ENCODE measurements at places on chromosomes 1 and 21.

- DNase-seq, result no peak
Measured at GRCh38 chr1:2956576-2956975, 64.7 kb upstream of the ACTRT2 start.

GRCh38 chr1:219566951-219567947 is 45.7 kb downstream of the ZC3H11B start:
- DNase-seq, result no peak

DNA sequence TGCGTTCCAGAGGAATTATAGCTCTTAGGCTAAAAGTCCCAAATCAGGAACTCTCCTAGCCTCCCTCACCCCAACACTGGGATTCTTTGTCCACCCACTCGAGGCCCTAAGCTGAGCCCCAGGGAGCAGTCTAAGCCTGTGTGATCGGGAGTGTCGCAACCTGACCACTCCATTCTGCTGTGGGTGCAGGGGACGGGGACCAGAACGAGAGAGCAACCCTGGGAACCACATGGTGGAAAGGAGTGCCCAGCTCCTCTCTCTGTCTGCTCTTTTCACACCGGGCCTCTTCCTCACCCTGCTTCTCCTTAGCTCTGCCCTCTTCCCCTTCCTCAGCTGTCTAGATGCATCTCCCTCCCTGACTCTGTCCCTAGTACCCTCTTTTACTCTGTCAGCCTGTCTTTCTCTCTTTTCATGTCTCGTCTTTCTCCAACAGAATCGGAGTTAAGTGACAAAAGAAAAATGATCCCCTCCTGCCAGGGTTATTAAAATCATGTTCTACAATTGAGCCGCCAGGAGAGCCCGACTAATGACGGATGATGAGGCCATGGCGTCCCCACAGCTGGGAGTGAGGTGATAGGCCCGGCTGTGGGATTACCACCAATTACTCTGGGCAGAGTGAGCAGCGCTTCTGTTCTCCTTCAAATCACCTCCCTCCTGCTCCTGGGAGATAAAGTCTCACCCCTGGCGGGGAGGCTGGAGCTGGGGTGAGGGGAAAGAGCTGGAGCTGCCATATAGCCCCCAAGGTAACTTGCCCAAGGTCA is 34.5 kb upstream of the CSF3R start:
- no peak for DNase-seq

- DNase-seq, result no peak
Measured at GRCh38 chr1:30877205-30877912, 31.2 kb downstream of the SDC3 start.

DNA sequence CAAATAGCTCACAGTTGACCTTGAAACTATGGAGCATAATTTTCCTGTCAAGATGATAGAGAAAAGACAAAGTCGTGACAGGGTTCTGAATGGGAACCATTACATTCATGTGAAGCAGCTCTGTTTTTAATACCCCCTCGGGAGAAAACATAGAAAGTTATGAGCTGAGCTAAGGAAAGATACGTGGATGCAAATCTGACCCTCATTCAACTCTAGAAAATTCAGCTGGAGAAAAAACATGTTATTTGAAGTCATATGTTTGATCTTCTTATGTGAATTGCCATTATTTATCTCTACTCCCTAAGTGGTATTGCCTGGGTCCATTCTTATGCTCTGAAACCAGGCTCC is 48.0 kb upstream of the LRRC52 start:
- DNase-seq, result no peak

DNA sequence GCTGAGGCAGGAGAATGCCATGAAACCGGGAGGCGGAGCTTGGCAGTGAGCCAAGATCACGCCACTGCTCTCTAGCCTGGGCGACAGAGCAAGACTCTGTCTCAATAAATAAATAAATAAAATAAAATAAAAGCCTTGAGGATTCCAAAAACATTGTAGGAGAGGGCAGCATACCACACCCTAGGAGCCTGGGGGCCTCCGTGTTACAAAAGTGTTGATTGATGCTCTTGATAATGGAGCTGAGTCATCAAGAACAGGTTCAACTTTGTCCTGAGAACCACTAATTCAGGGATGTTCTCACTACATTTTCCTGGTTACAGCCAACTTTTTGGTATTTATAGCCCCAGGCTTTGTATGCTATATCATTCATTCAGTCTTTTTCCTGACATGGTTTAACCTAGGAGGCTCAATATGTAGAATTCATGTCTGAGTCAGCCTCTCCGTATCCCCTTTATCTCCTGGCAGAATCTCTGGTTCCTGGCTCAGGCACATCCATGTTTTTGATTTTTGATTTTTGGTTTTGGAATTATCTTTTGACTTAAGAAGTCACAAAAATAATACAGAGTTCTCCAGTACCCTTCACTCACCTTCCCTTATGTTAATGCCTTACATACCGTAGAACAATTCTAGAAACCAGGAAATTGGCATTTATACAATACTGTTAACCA is 69.4 kb downstream of the LRRC8D start:
- no peak for DNase-seq

DNA sequence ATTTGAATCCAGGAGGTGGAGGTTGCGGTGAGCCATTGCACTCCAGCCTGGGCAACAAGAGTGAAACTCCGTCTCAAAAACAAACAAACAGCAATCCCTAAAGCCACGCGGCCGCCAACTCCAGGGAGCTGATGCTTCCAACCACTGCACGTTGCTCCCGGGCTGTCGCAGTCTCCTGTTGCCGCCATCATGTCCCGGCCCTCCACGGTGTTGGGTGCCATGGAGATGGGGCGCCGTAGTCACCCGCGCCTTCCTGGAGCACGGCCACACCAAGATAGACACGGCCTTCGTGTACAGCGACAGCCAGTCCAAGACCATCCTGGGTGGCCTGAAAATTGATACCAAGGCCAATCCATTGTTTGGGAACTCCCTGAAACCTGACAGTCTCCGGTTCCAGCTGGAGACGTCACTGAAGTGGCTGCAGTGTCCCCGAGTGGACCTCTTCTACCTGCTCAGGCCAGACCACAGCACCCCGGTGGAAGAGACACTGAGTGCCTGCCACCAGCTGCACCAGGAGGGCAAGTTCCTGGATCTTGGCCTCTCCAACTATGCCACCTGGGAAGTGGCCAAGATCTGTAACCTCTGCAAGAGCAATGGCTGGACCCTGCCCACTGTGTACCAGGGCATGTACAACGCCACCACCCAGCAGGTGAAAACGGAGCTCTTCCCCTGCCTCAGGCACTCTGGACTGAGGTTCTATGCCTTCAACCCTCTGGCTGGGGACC is 32.6 kb downstream of the SLC16A1 start:
- DNase-seq, result no peak

GRCh38 chr21:14684071-14684470 is 138.0 kb upstream of the SAMSN1 start:
- no peak for DNase-seq

DNA sequence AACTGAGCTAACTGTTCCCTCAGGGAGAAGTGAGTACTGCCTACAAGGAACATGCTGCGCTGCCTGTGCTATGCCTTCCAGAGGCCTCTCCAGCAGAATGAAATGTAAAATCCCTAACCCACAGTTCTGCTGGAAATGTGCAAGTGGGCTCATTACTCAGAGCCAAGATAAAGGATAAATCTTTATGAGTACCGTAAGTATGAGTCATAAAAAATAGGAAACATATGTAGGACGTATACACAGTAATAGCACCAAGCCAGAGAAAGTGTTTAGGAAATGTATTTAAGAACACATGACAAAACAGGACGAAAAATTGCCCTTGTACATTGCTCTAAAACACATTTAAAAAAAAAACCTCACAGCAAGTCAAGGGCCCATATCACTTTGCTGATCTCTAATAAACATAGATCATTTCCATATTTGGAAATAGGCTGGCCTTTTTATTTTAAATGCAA is 104.6 kb downstream of the TGFBR3 start:
- DNase-seq, result no peak

- no peak for DNase-seq
Measured at GRCh38 chr1:159532922-159533321, 2.9 kb downstream of the OR10J5 start.

DNA sequence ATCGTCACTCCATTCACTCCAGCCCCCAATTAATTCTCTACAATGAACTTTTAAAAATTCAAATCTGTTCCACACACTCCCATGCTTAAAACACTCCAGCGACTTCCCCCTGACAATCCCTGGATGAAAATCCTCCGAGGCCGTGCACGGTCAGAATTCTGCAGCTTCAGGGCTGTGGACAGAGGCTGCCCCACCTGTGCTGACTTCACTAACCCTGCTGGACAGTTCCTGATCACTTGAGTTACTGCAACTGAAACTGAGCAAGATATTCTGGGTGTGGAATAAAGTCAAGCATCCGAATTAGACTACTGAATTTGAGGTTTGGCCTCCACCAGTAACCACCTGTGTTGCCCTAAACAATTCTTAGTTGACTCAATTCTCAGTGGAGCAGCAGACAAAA is 1.0 kb upstream of the JAK1 start:
- no peak for DNase-seq

- no peak for DNase-seq
Measured at GRCh38 chr21:23694390-23694789, 1912.9 kb downstream of the MRPL39 start.

DNA sequence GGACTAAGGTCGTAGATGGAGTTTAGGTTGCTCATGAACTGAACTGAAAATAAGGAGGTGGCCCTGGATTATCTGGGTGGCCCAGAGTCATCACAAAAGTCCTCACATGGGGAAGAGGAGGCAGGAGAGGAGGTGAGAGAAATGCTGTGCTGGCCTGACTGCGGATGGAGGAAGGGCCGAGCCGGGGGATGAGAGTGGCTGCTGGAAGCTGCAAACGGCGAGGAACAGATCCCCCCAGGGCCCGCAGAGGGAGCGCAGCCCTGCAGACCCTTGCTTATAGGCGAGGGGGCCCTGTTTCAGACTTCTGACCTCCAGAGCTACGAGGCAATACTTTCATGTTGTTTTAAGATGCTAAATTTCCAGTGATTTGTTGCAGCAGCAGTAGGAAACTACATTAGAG is 102.7 kb upstream of the C1orf174 start:
- DNase-seq, result no peak

DNA sequence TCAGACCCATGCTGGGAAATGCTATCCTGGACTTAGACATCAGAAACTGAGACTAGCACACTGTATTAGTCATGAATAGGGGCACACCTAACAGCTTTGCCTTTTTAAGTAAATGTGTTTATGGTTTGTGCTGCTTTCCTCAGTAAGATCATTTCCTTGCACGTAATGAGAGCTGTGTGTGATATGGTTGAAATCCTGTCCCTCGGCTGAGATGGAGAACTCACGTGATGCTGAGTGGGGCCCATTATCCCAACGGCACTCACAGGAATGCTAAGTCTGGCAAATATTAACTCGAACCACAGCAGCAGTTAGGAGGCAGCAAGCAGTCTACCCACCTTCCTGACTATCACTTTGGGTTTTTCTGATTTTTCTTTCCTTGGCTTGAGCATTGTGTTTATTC is 38.2 kb downstream of the BCL9 start:
- DNase-seq, result no peak

DNA sequence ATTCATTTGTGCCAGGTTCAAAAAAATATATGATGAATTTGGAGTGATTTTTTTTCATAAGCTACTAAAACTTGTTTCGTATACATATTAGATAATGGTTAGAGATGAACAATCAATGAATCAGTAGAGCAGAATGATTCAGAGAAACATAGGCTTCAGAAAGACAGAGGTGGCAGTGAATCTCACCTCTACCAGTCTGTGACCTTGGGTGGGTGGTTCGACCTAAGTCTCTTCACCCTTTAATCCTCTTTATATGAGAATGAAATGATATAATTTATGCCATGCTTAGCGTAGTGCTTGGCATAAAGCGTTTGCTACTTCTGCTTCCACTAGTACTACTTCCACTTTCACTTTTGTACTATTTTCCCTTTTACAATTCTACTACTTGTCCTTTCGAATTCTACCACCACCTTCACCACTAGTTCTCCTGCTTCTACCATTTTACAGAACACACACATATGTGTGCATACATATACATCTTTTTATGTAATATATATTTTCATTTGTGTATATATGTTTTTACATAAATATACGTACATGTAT is 45.1 kb downstream of the FYB2 start:
- DNase-seq, result no peak

DNA sequence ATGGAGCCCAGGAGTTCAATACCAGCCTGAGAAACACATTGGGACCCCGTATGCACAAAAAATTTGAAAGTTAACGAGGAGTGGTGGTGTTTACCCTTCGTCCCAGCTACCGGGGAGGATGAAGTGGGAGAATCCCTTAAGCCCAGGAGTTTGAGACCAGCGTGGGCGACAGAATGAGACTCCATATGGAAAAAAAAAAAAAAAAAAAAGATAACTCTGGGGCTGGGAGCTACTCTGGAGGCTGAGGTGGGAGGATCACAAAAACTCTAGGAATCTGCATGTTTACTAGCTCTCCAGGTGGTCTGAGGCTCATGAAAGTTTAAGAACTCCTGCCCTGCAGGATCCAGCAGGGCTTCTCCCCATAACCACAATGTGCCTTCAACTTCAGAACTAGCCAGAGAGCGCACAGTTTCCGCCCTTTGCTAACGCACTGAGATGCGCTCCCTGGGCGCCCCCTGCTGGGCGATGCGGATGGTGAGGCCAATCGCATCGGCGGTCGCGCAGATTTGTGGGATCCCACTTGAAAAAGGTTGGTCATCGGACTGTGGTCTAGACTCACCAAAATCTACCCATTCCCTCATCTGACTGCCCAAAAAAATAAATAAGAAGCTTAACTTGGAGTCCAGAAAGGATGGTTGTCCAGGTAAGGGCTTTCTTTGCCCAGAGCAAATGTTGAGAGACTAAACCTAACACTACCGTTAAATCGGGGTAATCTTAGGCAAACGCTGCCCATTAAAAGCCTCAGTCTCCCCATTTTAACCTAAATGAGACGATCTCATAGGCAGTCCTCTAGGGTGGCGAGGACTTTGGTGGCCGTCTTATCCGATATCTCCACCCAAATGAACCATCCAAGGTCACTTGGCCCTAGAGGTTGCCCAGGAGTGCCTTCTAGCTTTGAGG is 8.8 kb downstream of the ZNF683 start:
- peak; percentile 50 for DNase-seq

DNA sequence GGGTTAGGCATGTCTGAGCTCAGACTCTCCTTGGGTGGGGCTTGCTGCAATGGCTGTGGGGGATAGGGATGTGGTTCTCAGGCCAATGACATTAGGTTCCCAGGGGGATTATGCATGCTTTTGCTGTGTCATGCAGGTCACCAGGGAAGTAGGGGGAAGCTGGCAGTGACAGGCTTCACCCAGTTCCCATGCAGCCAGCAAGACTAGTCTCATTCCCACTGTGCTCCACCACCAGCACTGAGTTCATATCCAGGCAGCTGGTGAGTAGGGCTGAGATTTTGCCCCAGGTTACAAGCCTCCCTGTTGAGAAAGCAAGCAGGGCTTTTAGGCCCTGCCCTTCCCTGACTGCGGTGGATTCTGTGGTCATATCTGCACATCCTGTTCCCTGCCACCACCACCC is 32.1 kb upstream of the PLA2G5 start:
- no peak for DNase-seq
